ENCODE measurements at places on chromosomes 3 and 15.

- DNase-seq: no peak
These were observed 6.2 kb downstream of the TSC22D2 start for GRCh38 chr3:150414258-150414657.

GRCh38 chr15:65629548-65629947, 7.8 kb downstream of the SLC24A1 start:
- DNase-seq: no peak

GRCh38 chr3:41095702-41096101, 103.6 kb upstream of the CTNNB1 start:
- DNase-seq: no peak

GRCh38 chr3:10435850-10436249, 69.5 kb downstream of the ATP2B2 start:
- DNase-seq: no peak

DNA sequence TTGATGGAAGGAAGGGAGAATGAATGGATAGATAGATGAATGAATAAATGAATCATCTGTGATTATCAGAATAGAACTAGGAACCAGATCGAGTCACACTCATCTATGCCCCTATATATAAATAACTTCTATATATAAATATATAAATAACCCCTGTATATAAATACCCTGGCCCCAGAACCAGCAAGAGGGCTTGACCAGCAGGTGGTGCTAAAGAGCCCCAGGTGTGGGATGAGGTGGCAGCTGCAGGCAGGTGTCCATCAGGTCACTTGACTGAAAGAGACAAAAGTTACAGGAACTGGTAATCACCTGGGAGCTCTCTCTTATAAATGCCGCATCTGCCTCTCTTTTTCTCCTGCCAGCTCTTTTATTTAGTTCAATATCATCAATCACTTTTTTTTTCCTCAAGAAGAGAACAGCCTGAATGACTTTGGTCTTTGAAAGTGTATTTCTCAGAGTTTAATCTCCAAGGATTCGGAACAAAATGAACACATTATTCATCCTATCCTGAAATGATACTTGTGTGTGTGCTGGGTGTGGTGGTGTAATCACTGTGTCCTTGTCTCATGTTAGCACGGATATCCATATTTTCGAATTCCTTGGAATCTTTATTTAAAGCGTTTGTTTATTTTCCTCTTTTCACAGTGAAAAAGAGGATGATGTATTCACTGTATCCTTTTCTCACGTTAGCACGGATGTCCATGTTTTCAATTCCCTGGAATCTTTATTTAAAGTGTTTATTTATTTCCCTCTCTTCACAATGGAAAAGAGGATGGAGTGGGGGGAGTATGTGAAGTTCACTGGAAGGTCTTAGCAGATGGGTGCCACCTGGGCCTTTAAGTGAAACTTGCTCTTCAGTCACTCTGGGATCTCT, 35.4 kb upstream of the ATG7 start:
- peak; percentile 50 for DNase-seq

- no peak for DNase-seq
These were observed 4.5 kb upstream of the FES start for GRCh38 chr15:90879730-90880366.

GRCh38 chr3:13317596-13318320, 102.4 kb downstream of the NUP210 start:
- no peak for DNase-seq

DNA sequence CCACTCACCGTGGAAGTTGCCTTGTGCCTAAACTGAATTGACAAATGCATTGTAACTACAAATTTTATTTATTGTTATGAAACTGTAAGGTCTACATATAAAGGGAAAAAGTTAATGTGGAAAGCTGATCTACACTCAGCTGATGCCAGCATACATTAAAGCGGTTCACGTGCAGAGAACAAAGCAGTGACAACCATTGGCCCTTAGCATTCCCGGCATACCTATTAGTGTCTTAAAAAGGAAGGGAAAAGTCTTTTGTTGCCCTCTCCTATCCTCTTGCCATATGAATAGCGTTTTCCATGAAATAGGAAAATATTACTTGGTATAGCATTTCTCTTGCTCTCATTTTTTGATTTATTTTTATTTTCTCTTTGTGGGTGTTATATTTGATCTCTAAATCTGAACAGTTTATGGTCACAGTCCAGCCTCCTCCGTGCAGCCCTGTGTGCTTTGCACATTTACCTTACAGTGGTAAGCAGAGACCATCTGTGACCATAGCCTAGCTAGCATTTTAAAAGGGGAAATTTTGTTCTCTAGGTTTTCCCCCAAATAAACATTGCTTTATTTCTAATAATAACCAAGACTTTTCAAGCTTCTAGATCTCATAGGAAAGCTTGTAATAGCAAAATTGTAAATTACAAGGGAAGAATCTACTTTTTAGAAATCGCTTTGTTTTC, 89.7 kb upstream of the CGNL1 start:
- DNase-seq: no peak

DNA sequence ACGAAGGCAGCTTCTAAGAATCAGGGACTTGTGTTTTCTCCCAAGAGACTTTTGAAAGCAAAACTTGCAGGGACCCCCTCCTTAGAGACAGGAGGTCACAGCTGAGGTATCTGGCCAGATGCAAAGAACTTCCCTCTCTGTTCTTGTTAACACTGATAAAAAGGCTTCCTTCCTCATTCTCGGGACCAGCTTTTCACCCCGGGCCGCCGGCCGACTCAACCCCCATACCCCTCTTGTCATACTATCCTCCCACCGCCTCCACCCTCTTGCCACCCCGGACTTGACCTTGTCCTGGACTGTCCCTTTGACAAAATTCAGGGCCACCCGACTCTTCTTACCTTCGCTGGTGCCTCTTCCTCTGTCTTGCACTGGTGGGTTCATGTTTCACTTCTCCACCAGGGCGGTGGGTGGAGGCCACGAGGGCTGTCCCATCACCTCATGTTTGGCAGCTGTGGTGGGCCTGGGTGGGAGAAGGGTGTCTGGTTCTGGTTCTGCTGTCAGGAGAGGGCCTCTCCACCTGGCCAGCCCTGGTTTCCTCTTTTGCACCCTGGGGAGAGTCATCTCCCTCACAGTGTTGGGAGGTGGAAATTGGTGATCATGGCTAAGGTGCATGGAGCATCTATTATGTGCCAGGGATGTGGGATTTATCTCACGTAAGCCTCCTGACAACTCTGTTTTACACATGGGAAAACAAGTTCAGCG, 32.5 kb downstream of the BHLHE40 start:
- no peak for DNase-seq

DNA sequence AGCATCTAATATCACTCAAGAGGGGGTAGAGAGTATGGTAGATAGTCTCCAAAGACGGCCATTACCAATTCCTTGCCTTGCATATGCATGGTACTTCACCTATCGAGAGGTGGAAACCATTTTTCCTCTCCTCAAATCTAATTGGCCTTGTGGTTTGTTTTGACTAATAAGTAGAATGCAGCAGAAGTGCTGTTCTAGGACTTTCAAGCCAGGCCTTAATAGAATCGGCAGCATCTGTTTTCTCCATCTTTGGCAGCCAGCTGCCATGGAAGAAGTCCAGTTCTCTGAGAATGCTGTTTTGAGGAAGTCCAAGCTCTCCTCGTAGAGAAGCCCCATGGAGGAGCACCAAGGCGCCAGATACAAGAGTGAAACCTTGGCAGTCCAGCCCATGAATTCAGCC, 59.1 kb upstream of the RASGRP1 start:
- no peak for DNase-seq

DNA sequence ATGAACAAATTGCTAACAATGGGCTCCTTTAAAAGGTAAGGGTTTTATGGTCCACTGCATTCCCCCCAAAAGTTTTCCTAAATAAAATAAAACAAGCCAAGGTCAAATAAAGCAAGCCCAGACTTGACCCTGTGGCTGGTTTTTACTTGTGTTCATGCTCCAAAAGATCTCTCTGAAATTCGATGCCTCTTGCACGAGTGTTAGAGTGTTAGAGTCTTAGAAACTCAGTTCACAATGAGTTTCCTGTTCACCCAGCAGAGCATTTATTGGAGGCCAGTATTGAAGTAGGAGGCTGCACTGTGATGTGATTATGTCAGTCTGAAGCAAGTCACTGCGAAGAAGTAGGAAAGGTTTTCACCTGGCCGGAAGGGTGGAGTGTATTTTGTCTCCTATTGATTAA, 59.9 kb upstream of the LRTM1 start:
- no peak for DNase-seq

- DNase-seq: no peak
These were observed 10.8 kb upstream of the SLC24A5 start for GRCh38 chr15:48109856-48110531.

- DNase-seq: peak; percentile 96
These were observed 30.5 kb upstream of the APH1B start for GRCh38 chr15:63246691-63247469.

GRCh38 chr3:10757021-10757820, 58.8 kb upstream of the SLC6A11 start:
- DNase-seq: no peak

DNA sequence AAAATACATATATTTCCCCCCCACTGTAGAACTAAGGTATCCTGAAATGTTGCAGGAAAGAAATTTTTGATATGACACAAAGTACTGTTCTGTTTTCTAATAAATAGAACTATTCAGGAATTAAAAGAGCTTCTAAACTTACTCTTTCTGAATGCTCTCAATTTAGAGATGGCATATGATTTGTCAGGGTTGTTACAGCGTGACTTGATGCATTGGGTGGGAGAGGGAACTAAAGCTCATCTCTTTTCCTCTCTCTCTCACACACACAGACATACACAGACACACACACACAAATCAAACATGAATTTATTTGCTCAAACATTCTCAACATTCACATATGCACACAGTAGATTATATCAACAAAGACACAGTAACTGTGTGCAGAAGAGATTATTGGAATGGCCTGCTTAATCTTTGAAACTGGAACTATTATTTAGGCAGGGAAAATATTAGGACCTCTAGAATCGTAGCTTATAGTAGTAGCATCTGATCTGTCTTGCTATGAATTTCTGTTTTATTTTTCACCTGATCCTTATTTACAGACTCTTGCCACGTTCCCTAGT, 807.4 kb upstream of the GBE1 start:
- DNase-seq: no peak

GRCh38 chr3:105598042-105598796, 231.5 kb downstream of the ALCAM start:
- DNase-seq: peak; percentile 65

- no peak for DNase-seq
These were observed 138.9 kb downstream of the EPHA3 start for GRCh38 chr3:89246326-89246725.

DNA sequence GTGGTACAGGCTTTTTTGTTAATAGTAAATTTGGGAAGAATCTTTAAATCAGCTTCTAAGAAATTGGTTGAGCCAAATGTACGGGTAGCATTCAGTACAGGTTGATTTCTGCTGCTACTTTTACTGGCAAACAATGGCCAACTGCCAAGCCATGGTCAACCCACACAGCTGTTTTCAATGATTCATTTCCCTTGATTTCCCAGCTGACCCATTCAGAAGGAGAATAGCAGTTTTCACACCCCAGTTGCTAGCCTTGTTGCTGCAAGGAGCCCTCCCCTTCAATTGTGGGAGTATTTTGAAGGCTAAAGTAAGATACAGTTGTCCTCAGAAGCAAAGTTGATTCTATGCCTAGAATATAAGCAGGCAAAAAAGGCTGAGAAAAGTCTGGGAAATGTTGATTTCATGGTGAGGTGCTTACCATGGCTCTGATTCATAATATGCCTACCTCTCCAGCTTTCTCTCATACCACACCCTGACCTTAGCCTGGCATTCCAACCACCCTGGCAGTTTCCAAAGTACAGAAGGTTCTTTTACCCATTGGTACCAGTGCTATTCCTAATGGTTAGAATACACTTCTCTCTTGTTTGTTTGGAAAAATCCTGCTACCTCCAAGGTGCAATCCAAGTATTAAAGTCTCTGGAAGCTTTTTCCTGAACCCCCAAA, 320.3 kb upstream of the TGFBR2 start:
- peak; percentile 76 for DNase-seq

GRCh38 chr3:139627759-139628158, 50.0 kb downstream of the NMNAT3 start:
- no peak for DNase-seq

DNA sequence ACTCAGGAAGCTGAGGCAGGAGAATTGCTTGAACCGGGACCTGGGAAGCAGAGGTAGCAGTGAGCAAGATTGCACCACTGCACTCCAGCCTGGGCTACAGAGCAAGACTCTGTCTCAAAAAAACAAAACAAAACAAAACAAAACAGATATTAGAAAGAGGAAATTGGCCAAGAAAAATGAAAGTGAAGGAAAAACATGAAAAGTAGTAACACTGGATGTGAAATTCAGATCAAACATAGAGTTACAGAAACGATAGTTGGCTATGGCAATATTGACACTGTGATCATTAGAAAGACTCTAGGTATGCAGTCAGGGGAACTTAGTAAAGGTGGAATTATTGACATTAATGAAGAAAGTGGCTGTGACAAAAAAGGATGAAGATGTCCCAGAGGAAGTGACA, 13.2 kb upstream of the TIPARP start:
- DNase-seq: no peak

DNA sequence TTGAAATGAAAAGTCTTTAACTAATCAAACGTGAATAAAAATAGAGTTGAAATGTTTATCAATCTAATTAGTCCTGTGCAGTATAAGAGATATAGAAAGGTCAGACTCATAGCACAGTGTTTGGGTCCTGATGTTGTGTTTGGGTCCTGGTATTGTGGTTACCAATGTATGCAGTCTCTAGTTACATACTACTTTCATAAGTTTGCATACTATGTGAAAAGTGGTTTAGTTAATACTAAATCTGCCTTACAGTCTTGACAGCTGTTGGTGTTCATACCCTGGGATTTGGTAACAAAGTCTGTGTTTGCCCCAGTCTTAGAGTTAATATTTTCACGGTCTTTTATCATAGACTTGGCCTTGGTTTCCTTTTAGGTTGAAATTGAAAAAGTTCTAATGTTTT, 41.7 kb downstream of the KIF15 start:
- no peak for DNase-seq

DNA sequence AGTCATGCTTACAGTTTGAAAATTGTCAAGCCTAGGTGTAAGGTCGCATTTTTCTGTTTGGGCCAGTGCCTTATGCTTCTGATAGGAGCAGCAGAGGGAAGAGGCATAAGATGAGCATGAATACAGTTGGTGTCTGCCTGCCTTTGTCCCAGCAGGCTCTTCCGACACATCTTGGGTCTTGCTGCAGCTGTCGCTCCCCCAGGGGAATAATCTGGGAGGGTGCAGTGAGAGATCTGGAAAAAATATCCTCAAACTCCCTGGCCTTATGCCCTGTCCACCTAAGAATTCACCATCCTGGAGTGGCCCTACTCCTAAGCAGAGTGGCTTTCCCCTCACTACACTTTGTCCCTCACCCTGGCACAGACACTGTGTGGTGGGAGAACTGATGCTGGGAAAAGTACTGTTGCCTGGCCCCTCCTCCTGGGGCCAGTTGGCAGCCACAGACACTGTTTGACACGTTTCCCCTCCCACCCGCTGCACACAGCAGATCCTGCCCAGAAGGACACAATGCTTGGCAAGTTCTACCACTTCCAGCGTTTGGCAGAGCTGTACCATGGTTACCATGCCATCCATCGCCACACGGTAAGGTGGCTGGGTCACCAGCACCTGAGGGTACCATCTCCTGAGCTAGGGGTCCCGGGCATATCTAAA, 21.1 kb upstream of the RHO start:
- DNase-seq: no peak

All from GM04503 (cell line).